ENCODE measurements at places on chromosomes 2 and 18. TPM values are rescaled to one million over a fixed set of nuclear protein-coding genes. Genes with fewer than 3 reads are reported as not detected.

DNA sequence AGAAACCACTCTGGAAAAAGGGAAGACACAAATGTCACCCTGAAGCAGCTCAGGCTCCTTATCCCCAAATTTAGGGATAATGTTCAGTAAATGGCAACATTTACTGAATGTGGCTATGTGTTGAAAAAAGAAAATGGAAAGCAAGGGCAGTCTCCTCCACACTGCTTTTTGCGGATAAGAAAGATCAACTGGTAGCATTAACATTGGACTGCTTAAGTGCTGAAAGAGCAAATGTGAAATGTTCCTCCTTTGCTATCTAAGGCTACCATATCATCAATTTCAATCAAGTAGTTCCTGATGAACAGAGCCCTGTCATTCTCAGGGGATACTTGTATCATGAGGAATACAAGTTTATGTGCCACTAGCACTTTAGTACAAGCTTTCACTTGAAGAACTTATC lies 12.5 kb downstream of the FBXO11 start:
- no peaks in the 10 kb centered on the region for H3K27me3 ChIP-seq
- no peak overlapping the region for H3K27ac ChIP-seq
- H3K4me3 ChIP-seq = no peak overlapping the region
- H3K36me3 ChIP-seq = peaks cover 47% of the 10 kb centered on the region

DNA sequence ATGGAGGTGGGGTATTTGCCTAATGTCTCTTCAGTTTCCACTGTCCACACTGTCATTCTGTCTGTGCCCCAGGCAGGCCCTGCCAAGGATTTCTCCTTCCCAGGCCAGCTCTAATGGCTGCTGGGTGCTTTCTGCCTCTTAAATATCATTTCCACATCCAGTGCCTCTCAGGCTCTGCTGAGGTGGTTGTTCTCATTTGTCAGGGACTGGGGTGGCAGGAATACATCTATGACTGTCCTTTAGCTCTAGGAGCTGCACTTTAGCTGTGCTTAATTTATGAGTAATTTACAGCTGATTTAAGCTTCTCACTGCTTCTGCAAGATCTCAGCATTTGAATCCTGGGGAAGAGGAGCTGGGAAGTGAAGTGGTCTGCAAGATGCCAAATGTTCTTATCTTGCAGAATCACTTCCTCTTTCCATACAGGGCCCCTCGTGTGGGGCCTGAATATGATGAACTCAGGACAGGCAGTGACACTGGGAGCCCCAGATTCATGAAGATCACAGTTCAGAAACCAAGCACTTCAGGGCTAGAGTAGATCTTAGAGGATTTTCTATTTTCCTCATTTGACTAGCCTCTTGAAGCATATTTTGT lies 150.2 kb downstream of the FSHR start:
- no peak for DNase-seq
- no peaks in the 10 kb centered on the region for H3K36me3 ChIP-seq
- no peaks in the 10 kb centered on the region for H3K4me1 ChIP-seq
- H3K4me3 ChIP-seq = no peak overlapping the region

DNA sequence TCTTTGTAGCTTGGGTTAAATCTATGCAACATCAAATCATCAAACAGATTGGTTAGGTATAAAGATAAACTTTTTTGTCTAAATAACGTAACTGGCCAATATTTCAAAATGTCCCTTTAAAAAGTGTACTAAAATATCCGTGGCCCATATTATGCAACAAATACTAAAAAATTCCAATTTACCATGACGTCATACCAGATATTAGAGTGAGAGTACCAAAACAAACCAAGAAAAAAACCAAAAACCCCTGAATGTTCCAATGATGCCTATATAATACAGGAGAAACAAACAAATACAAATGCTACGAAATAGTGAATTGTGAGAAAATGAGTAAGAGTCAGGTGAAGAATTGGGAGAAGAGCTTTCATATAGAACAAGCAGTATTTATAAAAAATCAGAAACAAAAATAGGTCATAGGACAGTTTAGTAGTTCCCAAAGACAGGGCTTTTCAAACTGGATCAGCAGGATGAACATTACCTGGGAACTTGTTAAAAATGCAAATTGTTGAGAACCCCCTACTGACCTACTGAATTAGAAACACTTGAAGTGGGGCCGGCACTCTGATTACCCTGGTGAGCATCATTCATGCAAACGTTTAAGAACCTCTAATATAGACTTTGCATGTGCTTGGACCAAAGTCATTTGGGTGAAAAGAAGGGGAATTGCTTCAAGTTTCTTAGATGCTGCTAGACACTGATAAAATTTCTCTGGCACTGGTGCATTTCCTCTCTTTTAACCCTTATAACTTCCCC lies 753.7 kb downstream of the DSC3 start:
- H3K36me3 ChIP-seq = no peaks in the 10 kb centered on the region
- no peaks in the 10 kb centered on the region for H3K4me1 ChIP-seq
- H3K4me3 ChIP-seq = no peak overlapping the region
- no peaks in the 10 kb centered on the region for H3K27me3 ChIP-seq
- no peak for DNase-seq

DNA sequence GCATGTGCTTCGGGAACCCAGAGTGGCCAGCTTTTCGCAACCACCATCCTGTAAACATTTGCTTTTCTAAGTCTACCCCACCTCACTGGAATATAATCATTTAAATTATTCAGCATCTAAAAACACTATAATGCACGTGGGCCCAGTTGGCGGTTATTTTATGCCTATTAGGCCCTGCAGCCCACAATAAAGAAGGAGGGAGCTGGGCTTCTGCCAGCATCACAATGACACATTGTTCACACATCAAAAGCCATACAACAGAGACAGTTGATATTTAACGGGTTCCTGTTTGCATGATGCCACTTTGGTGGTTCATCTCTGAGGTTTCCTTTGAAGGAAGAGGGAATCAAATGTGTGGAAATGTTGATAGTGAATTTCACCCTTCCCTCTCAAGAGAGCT lies 916.0 kb upstream of the CELF4 start:
- no peaks in the 10 kb centered on the region for H3K36me3 ChIP-seq
- no peak overlapping the region for H3K27ac ChIP-seq
- no peak overlapping the region for H3K4me3 ChIP-seq
- no peak for DNase-seq

TUBA4A gene
- total RNA-seq = 212 TPM
